ENCODE measurements at places on chromosomes 16 and 17. TPM values are rescaled to one million over a fixed set of nuclear protein-coding genes. Genes with fewer than 3 reads are reported as not detected.

Gene SLFN14
- total RNA-seq = not detected

Gene ACSM5
- not detected for total RNA-seq

Gene ALDOA
- total RNA-seq = 1,795 TPM

Gene KIFC3
- total RNA-seq = 80.4 TPM

Gene IL34
- total RNA-seq = 0.38 TPM

Gene SCGB1C2
- not detected for total RNA-seq

Gene METRNL
- total RNA-seq = 36.7 TPM

Gene C17orf107
- total RNA-seq = 3.9 TPM

Gene PYDC1
- not detected for total RNA-seq

- H3K4me3 ChIP-seq = peak overlapping the region; percentile 30
- DNase-seq = peak; percentile 94
- peaks cover 3% of the 10 kb centered on the region for H3K36me3 ChIP-seq
- no peaks in the 10 kb centered on the region for H3K27me3 ChIP-seq
- peak overlapping the region; percentile 81 for H3K27ac ChIP-seq
Measured at GRCh38 chr16:75011634-75012307, 12.9 kb downstream of the ZNRF1 start.

- H3K27ac ChIP-seq = no peak overlapping the region
- H3K27me3 ChIP-seq = no peaks in the 10 kb centered on the region
- H3K36me3 ChIP-seq = no peaks in the 10 kb centered on the region
- no peak overlapping the region for H3K4me3 ChIP-seq
- no peaks in the 10 kb centered on the region for H3K4me1 ChIP-seq
Measured at GRCh38 chr16:56029026-56029425, 153.9 kb upstream of the CES5A start.

- H3K27me3 ChIP-seq = no peaks in the 10 kb centered on the region
- DNase-seq = peak; percentile 96
- H3K4me1 ChIP-seq = peaks cover 26% of the 10 kb centered on the region
Measured at GRCh38 chr17:68821860-68822696, 133.1 kb downstream of the ABCA8 start.

DNA sequence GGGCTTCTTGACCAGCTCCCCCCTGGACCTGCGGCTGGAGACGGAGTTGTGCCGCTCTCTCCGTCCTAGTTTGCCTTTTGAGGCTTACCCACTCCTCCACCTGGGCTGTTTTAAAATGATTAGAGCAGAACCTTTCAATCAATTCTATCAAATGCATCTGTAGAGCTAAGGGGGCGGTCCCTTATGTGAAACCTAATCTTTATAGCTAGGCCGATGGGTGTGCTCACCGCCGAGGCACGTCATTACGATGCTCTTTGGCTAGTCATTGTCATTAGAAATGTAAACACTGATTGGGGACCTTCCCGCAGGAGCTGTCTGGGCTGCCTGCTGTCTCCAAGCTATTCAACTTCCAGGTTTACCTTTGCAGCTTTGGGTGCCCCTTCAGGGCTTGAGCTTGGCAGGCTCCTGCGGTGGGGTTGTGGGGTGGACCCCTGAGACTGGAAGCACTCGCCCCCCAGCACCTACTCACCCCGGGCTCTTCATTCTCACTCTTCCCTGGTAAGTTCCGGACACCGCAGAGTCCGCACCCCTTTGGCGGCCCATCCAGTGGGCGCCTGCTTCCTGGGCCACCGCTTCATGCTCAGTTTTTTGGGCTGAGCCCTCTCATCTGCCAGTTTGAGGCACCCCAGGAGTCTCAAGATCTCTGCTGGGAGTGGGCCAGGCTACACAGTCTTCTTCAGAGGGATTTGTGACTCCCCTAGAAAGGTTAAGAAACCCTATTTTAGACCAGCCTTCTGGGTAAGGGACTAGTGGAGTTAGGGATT is 20.9 kb upstream of the IL17C start:
- no peaks in the 10 kb centered on the region for H3K4me1 ChIP-seq
- H3K27ac ChIP-seq = no peak overlapping the region
- no peaks in the 10 kb centered on the region for H3K27me3 ChIP-seq
- peaks cover 3% of the 10 kb centered on the region for H3K36me3 ChIP-seq
- no peak for DNase-seq
- H3K4me3 ChIP-seq = no peak overlapping the region

DNA sequence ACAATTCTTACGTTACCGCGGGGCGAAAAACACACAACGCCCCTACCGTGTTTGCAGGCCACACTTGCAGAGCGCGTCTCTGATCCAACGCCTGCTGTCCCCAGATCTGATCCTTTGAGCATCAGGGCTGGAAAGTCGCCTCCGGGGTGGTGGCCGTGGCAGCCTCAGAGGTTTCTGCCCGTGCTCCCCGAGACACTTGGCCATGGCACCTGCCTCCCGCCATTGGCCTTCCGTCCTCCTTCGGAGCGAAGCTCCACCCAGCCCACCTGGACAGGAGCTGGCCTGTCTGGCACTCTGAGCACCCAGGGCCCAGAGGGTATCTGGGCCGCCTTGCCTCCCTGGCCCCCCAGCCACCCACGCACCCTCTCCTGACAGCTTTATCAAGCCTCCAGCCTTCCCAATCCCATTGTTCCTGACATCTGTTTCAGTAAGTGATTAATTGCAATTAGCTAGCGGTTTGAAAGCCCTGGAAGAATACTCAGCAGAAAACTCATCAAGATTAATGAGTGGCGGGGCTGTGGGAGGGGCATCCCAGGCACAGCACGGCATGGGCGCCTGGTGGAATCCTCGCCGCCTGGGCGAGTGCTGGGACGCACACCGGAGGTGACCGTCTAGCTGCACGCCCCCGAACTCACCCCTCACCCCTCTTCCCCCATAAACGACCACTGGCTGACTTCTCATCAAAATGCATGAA is 181.5 kb upstream of the GSE1 start:
- peaks cover 3% of the 10 kb centered on the region for H3K27me3 ChIP-seq
- no peak overlapping the region for H3K27ac ChIP-seq
- peak; percentile 14 for DNase-seq
- H3K4me1 ChIP-seq = peaks cover 4% of the 10 kb centered on the region

DNA sequence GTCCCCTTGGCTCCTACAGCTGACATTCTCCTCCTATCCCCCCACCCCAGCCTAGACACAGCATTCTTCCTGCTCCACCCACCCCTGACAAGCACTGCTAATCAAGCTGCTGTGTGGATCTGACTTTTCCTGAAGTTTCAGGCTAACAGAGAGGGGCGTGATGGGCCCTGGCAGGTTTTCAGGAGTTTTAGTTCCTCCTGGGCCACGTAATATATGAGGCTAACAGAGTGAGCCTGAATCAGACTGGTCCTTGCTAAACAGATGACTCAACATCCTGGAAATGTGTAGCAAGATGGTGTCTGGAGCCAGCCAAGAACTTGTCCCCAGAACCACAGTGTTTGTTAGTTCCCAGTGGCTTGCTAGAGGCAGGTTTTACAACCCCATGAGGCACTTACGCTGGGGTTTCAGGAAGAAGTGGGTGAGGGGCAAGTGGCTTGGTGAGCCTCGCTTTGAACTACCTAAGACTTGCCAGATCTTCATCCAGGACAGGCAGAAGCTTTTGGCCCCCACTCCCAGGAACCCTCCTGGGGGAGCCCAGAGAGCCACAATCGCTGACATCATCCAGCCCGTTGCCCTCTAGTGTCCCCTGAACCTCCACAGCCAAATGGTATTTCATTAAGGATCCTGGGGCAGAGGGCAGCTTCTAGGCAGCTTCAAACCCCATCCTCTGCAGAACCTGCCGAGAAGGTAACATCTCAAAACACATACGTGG is 15.9 kb downstream of the TMEM92 start:
- peak; percentile 99 for DNase-seq
- H3K36me3 ChIP-seq = no peaks in the 10 kb centered on the region
- peaks cover 33% of the 10 kb centered on the region for H3K4me1 ChIP-seq
- no peaks in the 10 kb centered on the region for H3K27me3 ChIP-seq
- H3K27ac ChIP-seq = peak overlapping the region; percentile 93

DNA sequence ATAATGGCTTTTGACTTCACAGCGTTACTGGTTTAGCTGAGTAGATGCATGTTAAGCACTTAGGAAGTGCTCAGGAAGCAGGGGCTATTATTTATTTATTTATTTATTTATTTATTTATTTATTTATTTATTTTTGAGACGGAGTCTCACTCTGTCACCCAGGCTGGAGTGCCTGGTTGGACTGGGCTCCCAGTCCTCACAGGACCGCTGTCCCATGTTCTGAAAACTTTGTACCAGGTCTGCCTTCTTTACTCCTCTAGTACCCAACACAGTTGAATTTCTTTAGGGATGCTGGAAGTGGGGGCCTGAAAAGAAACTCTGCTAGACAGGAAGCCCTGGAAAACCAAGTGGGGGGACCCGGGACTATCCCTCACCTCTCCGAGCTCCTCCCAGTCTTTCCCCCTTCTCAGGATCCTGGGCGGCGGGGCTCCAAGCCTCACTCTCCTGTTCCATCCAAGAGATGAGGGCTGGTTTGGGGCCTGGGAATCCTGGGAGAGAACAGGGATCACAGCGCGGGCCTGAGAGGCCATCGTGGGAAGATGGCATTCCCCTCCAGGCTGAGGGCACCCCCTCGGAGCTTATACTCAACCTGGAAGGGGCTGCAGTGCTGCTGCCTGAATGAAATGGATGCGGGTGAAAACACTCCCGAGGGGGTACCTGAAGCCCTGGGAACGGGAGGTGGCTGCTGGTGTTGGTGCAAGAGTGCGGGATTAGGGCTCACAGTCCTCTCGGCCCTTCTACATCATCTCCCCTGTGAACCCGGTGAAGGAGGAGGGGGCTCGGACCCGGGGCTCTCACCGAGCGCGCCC is 674 bp downstream of the ZNF688 start:
- peak overlapping the region; percentile 74 for H3K4me3 ChIP-seq
- peak overlapping the region; percentile 65 for H3K27ac ChIP-seq
- H3K36me3 ChIP-seq = no peaks in the 10 kb centered on the region

DNA sequence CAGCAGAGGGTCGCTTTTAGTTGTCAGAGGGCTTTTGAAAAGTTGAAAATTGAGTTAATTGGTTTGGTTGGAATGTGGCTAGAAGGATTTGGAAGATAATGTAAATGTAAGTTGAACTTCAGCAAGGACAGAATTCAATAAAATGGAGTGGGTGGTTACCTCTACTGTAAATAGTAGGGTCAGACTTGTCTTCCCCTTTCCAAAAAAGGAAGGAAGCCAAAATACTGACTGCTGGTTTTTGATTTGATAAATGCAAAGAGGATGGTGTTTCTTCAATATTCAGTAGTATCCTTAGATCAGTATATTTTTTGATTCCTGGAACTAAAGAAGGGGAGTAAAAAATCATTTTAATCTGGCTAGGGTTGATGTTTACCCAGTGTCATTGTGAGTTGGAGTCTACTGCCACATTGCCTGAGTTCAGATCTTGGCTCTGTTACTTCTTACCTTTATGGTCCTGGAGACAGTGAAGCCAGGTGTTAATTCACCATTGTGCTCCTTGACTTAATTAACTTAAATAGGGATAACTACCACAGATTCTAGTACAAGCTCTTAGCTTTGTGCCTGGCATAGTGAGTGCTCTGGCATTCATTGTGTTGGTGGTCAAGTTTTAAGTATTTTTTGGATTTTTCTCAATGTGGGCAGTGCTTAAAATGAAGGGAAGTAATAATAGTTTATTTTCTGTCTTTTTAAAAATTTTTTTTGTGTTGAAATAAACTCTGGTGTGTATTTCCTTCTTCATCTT is 4.4 kb downstream of the HAPSTR1 start:
- no peaks in the 10 kb centered on the region for H3K27me3 ChIP-seq
- peak overlapping the region; percentile 80 for H3K4me3 ChIP-seq
- H3K27ac ChIP-seq = no peak overlapping the region
- no peak for DNase-seq
- peaks cover 37% of the 10 kb centered on the region for H3K4me1 ChIP-seq

Measured in astrocyte (in vitro differentiated cells and primary cell).